Activated naive CD4-positive, alpha-beta T cell treated with anti-CD3 and anti-CD28 coated beads, Interleukin-2, amount 10 ng/mL, durations not matched to agents 7 days and 5 days (primary cell): ENCODE measurements at places on chromosomes 2 and 18.

DNA sequence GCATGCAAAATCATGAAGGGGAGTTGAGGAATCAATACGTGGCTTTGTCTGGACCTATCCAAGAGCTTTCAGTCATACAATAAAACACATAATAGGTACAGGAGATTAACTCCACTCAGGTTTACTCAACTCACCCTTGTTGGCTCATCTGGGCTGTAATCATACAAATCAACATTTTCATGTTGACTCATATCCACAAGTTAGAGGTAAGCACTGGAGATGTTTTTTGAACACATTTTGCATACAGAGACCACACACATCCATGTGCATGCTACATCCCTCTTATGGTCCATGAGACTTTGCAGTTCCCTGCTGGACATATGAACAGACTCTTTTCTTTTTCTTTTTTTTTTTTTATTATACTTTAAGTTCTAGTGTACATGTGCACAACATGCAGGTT is 336.9 kb upstream of the PIK3C3 start:
- no peak for DNase-seq

DNA sequence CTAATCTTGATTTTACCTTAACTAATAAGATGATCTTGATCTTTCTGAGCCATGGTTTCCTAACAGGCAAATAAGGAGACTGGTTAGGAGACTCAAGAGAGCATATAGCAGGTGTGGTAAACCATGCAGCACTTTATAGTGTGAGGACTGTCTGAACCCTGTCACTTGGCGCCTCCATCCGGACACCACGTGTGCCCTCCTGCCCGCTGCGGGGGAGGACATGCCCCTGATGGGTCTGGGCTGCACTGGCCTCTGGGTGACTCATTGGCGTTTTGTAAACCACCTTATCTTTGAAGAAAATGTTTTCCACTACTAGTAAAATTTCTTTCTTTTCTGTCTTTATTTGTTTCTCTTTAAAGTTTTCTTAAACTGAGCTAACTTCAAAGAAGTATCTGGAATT is 131.1 kb downstream of the FMNL2 start:
- DNase-seq = no peak

- DNase-seq = no peak
These were observed 103.6 kb upstream of the CDH19 start for GRCh38 chr18:66707473-66707872.

DNA sequence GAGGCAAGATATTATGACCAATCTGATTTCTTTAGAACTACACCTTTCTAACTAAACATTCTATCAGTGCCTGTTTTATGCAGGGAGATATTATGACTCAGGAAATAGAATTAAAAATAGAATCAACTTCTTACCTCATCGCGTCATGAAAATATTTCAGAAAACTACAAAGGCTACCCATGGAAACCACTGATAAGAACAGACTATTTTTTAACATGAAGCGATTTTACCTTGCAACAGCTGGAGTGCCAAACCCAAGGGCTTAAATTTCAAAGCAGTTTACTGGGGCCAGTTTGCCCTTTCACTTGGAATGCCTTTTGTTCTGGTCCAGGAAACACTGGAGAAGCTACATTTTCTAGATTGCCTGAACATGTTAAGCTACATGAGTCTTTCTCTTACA is 304.8 kb upstream of the CCDC68 start:
- DNase-seq = no peak

GRCh38 chr2:148221166-148221565 is 200.3 kb downstream of the MBD5 start:
- DNase-seq = no peak

GRCh38 chr2:29910960-29911359 is 10.4 kb downstream of the ALK start:
- DNase-seq = no peak

DNA sequence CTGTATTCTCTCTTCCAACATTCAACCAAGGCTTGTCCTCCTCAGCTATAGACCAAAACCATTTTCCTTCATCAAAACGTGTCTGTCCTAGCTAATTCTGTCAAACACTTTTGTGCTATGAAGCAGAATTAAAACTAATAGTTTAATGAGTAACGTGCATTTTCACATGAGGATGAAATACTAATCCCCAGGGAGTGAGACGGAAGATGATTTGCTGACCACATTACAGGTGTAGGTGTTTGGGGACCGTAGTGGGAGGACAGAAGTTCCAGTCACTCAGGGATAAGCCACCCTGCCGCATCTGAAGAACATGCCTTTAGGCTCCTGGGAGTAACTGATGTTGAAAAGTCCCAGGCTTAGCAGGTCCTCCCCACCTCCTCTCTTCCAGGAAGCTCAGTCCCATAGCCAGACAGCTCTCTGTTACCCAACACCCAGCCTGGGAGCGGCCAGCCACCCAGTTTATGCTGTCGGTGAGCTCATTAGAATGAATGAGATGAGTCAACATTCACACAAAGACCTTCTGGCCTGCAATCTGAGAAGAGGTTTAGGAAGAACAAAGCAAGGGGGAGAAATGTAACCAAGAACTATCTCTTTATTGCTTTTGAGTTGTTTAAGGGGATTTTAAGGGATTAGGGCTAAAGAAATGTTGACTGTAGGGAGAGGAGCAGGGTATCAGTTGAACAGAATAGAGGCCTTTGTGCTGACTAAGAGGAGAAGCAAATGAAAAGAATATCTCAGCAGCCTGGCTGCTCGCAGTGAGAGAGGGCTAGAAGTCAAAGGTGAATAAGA is 122.5 kb downstream of the FOXI3 start:
- DNase-seq = no peak
